ENCODE measurements at places on chromosomes 1 and 21.

DNA sequence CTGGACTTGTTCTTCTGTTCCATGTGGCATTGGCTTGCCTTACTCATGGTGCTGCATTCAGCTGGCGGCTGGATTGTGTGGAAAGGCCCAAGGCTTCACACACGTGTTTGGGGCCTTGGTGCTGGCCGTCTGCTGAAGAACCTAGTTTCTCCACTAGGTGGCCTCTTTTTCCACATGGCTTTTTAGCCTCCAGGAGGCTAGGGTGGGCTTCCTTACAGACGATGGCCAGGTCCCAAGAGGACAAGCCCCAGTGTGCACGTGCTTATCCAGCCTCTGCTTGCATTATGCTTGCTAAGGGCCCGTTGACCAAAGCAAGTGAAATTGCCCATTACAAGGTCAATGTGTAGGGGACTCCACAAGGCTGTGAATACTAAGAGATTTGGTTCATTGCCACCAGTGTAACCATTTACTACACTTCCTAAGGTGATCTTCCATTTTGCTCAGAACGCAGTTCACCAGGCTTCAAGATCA lies 47.5 kb upstream of the FOXO6 start:
- no peak for DNase-seq

DNA sequence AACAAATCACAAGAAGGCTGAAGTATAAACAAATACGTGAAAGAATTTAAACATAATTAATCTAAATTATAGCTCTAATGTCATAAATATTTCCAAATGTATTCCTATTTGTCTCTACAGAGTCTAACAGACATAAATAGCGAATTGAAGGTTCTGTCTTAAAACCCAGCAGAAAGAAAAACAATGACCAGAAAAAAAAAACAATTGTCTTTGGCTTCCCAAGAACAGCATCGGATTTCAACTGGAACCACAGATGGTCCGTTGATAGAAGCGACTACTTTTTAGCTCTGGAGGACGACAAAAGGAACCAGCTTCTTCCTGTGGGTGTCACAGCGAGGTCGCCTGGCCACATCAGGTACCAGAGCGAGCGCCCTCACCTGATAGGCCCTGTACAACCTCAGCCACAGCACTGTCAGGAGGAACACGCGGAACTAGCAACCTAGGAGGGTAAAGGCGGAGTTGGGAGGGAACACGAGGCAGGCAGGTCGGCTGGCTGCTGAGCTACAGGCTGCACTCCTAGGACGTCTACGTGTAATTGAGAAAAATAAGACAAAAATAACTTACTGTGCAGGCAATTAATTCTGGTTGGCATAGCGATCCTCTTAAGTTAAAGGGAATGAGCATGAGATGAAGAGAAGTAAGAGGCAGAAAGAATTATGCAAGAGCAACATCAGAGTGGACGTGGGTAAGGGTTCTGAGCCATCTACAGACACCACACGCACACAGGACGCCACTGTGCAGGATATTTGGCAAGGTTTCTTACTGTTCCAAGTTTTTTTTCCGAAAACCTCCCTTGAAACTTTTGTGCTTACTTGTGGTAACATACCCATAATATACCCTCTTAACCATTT lies 16.7 kb upstream of the PRDM15 start:
- no peak for DNase-seq

DNA sequence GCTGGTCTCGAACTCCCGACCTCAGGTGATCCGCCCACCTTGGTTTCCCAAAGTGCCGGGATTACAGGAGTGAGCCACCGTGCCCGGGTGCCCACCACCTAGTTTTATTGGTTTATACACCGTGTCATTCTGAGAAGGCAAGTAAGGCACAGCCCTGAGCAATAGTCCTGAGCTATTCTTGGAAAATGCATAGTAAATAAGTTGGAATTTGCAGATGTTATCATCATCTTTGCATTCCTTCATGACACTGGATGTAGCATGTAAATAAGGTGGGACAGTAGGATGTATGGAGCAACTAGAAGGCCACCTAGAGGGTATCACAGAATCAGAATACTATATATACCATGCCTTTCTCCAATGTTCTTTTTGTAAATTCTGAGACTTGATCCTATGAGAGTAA lies 11.0 kb downstream of the TOR1AIP2 start:
- no peak for DNase-seq

GRCh38 chr1:54309631-54310366 lies 96.4 kb downstream of the SSBP3 start:
- DNase-seq, result no peak

- peak; percentile 68 for DNase-seq
Measured at GRCh38 chr1:184212649-184213314, 161.3 kb downstream of the TSEN15 start.

DNA sequence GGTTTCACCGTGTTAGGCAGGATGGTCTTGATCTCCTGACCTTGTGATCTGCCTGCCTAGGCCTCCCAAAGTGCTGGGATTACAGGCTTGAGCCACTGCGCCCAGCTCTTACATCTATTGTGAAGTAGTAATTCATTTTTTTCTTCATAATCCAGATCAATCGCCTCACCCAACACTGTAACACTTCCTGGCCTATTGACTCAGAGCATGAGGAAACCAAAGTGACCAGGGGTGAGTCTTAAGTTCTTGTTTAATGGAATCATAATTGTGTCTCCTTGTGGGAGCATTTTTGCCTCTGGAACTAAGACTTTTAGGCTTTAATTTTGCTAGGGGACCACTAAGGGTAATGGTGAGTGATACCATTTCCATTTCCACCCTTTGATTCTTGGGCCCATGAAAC lies 27.4 kb downstream of the TNFSF18 start:
- DNase-seq, result no peak

GRCh38 chr1:153592748-153593147 lies 20.2 kb downstream of the S100A16 start:
- no peak for DNase-seq

DNA sequence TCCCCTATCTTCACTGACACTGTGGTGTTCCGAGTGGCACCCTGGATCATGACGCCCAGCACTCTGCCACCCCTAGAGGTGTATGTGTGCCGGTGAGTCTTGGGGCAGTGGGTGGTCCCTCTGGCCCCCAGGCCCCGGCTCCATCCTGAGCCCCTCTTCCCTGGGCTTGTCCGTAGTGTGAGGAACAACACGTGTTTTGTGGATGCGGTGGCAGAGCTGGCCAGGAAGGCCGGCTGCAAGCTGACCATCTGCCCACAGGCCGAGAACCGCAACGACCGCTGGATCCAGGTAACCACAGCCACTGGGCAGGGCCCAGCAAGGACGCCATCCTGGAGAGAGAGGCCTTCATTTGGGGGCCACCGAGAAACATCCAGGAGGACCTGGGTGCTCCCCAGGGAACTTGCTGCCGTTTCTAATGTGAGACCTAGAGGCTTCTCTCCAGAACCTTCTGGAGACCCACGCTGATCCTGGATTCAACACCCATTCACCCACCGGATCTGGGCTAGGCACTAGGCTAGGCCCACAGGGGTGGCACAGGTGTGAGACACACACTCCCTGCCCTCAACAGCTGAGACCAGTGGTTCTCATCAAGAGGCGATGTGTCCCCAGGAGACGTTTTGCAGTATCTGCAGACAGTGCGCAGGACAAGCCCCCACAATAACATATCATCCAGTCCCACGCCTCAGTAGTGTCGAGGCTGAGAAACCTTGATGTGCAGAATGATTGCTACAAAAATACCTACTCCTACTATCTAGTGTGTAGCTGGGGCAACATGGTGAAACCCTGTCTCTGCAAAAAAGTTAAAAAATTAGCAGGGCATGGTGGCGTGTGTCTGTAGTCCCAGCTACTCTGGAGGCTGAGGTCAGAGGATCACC lies 22.2 kb downstream of the PADI3 start:
- no peak for DNase-seq

DNA sequence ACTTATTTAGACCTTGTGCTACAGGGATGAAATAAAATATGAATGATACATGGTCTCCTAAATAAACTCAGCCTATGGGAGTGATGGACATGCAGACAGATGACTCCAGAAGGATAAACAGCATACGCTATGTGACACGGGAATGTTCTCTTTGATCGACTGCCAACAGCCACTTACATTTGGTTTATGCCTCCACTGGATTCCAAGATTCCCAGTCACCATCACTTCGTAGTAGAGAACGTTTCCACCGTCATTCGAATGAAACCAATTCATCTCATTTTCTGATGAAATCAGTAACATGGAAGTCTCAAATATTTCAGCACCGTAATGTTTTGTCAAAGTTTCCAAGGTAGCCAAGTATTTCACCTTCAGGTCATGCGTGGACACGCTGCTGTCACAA lies 99.7 kb downstream of the JAK1 start:
- no peak for DNase-seq

DNA sequence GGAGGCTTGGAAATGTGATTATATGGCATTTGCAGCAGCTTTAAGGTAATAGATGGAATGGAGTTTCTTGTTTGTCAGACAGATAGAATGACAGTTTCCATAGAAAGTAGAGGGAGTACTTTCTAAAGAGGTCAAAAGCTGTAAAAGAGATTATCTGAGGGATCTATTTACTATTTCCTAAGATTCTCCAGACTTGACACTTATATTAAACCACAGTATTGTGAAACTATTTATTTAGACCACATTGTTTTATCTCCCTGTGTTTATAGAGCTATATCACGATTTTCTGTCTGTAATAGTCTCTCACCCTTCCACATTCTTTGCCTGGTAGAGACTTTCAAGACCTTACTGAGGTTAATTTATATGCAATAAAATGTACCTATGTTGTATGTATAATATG lies 66.7 kb downstream of the MAN1A2 start:
- no peak for DNase-seq

DNA sequence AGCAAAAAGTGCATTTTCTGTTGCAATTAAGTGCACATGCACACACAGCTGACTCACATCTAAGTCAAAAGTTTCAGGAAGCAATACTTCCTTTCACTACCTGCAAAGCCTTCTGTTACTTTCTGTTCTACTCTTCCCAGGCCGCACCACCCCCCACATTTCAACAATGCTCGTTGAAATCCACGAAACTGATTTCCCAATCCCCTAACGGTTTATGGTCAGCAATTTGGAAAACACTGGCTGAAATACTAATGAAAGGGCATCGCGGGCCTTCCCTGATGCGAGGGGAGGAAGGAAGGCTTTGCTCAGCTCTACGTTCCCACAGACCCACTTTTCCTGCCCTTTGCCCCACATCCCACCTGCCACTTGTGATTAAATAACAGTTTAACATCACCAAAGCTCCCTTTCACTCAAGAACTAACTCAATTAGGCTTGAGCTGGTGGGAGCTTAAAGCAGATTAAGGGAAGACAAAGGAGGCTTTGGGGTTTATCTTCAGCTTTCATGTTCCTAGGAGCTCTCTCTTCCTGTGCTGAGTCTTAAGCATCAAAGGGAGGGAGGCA lies 243.2 kb upstream of the RAB4A start:
- peak; percentile 36 for DNase-seq

Measured in H4 (cell line).